NCI-H226 (cell line): ENCODE measurements at places on chromosomes 7 and 10.

DNA sequence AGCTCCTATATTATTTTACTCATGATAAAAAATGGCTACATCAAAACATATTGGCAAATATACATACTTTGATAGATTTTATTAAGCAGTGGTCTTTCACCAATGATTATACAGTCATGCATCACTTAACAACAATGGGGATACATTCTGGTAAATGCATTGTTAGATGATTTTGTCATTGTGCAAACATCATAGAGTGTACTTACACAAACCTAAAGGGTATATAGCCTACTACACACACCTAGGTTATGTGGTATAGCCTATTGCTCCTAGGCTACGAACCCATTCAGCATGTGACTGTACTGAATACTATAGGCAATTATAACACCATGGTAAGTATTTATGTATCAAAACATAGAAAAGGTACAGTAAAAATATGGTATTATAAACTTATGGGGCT lies 98.9 kb upstream of the IL6 start:
- DNase-seq = no peak

GRCh38 chr7:12174931-12175330 lies 36.2 kb upstream of the TMEM106B start:
- DNase-seq = peak; percentile 41

DNA sequence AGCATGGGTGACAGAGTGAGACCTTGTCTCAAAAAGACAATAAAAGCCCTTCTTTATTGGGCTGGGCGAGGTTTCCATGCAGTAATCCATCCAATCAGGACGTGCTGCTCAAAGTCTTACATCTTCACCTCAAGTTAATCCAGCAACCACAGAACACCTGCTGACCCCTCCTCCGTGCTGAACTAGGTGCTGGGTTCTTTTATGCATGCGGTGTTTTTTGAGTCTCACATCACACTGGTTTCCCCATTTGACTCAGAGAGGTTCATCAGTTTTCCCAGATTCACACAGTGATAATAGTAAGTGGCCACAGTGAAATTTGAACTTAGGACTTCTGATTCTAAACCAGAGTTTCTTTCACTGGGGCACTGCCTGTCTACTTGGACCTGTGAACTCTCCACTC lies 58.3 kb upstream of the GTF2I start:
- DNase-seq = no peak

- DNase-seq = no peak
Observed at GRCh38 chr7:94748376-94748775, 92.4 kb upstream of the SGCE start.

DNA sequence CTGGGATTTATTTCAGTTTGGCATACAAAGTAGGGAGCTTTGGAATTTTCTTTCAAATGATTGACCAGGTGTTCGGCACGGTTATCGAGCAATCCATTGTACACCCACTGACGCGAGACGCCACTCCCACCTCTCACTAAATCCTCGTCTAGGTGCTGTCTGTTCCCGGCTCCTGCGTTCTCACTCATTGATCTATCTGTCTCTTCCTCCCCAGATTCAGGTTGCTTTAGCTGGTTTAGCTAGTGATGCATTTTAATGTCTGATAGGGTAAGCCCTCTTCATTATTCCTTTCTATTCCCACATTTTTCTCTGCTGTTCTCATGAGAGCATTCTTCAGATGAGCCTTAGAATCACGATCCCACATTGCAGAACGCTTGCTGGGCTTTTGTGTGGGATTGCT lies 91.7 kb downstream of the ELFN1 start:
- no peak for DNase-seq

- no peak for DNase-seq
Observed at GRCh38 chr10:62196528-62196927, 72.1 kb downstream of the RTKN2 start.

- DNase-seq = no peak
Observed at GRCh38 chr10:96672481-96673175, 47.7 kb downstream of the PIK3AP1 start.

DNA sequence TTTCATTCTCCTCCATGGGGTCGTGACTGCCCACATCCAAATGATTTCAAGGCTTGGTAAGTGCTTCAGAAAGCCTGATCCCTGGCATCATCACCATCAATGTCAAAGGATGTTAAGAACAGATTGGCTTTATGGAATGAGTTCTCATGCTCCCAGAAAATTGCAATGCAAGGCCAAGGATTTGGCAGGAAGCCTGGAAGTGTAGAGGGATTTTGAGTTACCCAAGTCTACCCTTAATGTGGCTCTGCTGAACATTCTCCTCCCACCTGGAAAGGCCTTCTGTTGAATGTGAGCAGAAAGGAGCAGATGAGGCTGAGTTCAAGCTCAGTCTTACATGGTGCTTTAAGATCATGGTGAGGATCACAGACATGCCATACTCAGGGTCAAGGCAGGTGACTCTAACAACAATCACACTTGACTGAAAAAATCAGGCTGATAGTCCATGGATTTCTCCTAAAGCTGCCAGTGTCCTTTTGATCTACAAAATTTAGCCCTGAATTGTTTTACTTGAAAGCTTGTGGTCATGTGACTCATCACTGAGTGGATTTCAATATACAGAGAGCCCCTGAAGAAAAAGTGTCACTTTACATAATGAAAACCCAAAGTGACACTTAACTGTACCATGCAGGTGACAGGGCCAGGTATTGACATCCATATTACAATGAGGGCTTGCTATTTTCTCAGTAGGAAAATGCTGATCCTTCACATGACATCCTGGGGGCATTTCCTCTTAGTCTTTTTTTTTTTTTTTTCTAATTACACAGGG lies 111.1 kb upstream of the PDLIM1 start:
- no peak for DNase-seq

DNA sequence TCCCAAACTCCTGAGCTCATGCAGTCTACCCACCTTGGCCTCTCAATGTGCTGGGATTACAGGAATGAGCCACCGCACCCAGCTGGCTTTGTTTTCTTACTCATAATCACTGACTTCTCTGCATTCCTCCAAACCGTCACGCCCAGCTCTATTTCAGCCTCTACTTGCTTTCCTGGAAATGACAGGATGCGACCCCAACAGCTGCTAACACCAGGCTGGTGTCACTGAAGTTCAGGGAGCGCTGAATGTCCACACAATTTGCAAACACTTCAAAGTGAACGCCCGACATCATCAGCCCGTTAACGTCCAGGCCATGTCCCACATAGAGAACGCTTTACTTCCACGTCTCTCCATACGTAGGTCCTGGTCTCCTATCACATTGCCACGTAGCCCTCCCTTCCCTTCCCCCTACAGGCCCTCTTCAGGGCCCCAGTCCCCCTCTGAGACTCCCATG lies 12.8 kb upstream of the PROSER2 start:
- peak; percentile 19 for DNase-seq

- DNase-seq = no peak
Observed at GRCh38 chr10:23368816-23369640, 24.4 kb upstream of the C10orf67 start.

- no peak for DNase-seq
Observed at GRCh38 chr10:35781643-35782035, 139.5 kb upstream of the FZD8 start.

GRCh38 chr10:7538970-7539654 lies 127.7 kb downstream of the ITIH5 start:
- DNase-seq = no peak

- no peak for DNase-seq
Observed at GRCh38 chr7:75969704-75970498, 24.5 kb downstream of the TMEM120A start.

DNA sequence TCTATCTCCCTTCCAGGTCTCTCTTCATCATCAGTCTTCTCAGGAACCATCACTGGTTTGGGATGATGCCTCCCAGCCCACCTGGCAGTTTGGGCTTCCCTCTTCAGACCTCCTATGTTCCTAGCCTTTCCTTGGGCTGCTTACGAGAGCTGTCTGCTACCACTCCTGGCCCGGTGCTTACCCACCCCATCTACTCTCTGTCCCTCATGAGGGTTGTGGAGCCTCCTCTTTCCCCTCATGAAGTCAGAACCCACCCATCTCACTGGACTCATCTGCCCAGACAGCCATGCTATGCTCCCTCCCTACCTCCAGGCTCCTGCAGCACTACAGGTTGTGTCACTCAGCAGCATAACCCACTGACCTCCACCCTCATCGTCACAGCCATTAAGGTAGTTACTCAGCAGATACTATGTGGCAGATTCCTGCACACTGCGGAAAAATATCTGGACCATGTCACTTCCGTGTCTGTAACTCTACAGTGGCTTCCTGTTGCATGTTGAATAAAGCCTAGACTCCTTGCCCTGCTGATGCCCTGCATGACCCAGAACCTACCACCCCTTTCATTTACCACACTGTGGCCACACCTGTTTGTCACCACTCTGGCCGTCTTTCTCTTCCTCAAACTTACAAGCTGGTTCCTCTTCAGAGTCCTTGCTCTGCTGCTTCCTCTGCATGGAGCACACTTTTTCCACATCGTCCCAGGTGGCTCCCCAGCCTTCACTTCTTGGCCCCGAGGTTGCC lies 2.0 kb downstream of the DBNL start:
- DNase-seq = no peak

DNA sequence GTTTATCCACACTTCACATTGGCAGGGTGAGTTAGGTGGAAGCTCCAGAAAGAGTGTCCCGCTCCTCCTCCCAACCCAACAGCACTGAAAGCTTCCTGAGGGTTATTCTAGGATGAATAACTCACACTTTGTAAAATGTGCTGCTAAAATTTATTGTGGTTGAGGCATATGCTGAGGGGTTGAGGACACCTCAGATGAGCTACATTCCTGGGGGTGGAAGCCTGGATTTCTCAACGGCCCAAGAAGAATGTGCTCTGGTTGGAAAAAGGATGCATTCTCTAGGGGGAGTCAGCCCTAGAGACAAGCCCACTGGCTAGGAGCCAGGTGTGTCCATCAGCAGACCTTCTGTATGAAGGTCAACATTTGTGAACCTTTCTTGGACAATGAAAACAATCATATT lies 91.5 kb upstream of the PDE1C start:
- DNase-seq = peak; percentile 99

DNA sequence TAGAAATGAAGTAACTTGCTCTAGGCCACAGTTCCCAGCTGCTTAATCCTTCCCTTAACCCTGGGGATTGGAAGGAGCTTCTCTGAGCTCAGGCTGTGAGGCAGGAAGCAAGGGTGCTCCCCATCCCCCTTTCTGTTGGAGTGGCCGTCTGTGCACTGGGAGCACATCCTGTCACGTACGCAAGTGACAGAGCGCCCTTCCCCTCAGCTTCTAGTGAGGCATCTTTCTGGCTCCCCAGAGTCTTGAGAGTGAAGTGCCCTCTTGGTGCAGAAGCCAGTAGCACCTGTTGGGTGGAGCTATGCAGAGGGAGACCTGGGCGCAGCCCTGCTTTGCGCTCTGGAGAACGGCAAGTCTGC lies 47.8 kb downstream of the SHH start:
- no peak for DNase-seq

GRCh38 chr10:103772096-103772845 lies 83.1 kb downstream of the SH3PXD2A start:
- DNase-seq = peak; percentile 85

GRCh38 chr7:110573862-110574528 lies 516.9 kb upstream of the LRRN3 start:
- DNase-seq = peak; percentile 90

DNA sequence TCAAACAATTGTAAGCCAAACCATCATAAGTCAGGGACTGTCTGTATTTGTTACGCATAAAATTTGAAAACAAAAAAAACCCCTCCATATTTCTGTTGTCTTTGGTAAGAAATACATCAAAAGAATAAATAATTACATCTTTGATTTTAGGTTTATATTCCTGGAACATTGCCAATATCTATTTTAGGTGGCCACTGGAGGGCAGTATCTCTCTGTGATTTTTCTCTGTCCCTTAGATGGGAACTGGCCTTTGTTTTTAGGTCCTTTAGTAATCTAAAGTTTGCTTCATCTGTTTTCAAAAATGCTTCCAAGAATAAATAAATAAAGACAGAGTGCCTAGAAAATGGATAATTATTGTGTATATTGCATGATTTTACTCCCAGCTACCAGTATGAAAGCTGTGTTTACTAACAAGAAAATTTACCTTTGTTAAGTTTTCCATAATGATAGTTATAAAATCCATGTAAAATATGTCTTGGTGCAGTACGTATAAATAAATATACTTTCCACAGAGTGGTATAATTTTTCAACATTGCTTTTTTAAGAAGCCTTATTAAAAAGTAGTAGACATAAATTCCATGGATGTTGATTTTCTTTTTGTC lies 64.2 kb downstream of the PHYHIPL start:
- DNase-seq = no peak

DNA sequence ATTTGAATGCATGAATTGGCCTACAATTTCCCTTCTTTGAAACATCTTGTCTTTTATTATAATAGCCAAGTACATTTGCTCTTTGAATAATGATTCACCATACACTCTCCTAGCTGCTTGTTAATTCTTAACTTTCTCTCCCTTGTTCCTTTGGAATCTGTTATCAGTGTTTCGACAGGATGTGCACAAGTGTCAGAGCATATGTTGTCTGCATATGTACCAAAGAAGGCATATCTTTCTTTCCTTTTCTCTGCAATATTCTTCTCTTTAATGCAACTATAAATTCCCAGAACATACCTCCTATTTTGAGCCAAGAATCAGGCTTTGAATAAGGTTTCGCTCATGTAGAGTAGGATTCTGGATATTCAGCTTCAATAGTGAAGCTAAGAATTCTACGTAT lies 848.3 kb upstream of the C7orf33 start:
- no peak for DNase-seq

GRCh38 chr7:8131694-8132605 lies 130.0 kb downstream of the ICA1 start:
- no peak for DNase-seq

DNA sequence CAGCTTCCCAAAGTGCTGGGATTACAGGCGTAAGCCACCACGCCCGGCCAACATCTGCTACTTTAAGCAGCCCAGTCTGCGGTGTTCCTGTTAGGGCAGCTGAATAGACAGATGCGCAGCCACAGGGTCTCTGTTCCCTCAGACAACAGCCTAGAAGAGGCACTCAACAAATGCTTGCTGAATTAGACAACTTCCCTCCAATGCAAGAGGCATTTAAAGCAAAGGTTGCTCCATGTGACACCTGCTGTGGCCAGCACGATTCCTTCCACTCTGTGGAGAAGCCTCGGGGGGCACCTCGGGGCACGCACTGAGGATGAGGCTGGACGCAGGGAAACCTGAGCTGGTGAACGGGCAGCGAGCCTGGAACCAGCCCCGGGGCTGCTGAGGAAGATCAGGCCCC lies 237.8 kb downstream of the MAD1L1 start:
- DNase-seq = no peak
